OCI-LY7 (cell line): ENCODE measurements at places on chromosomes 11 and 22.

GRCh38 chr22:32800158-32800882 lies 1.2 kb upstream of the TIMP3 start:
- DNase-seq, result no peak

DNA sequence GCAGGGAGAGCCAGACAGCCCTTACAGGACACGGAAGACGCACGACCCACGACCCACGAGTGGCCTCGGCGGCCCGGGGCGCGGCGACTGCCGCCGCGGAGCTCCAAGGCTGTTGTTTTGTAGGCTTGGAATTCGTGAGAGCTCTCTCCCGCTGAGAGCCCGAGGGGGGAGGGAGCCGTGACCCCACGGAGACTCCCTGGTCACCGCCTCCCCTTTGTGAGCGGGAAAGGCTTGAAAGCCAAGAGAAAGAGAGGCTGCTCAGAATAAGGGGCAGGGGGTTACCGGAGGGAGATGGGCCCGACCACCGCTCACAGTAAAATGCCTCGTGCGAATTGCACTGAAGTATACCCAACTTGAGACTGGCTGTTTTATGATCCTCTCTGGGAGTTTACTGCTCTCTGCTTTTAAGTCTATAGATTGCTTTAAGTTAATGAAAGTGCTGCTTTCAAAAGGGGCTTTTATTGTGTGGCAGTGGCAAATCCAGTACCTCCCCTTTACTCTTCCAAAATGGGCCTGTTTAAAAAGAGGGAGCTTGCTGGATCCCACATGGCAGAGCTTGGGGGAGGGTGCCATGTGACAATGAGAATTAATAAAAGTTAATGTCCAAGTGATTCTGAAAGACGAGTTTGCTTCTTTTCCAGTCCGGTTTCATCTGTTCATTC lies 2.9 kb downstream of the PKNOX2 start:
- DNase-seq, result no peak

- no peak for DNase-seq
Measured at GRCh38 chr11:128069665-128070064, 517.7 kb downstream of the ETS1 start.

GRCh38 chr11:40202589-40203270 lies 1256.7 kb downstream of the LRRC4C start:
- DNase-seq, result no peak

- DNase-seq, result no peak
Measured at GRCh38 chr11:95325777-95326258, 94.8 kb upstream of the SESN3 start.

GRCh38 chr22:34501366-34501965 lies 564.5 kb upstream of the ISX start:
- DNase-seq, result no peak
